ENCODE measurements at places on chromosomes 1 and 21. TPM values are rescaled to one million over a fixed set of nuclear protein-coding genes. Genes with fewer than 3 reads are reported as not detected.
A peak's percentile ranks its signal among the peaks of the same experiment; 100 is the strongest.

The BLACAT1 gene
- polyA plus RNA-seq = 10.5 TPM

The ADAMTS4 gene
- 4.6 TPM for polyA plus RNA-seq

The UMODL1 gene
- not detected for polyA plus RNA-seq

The TMIGD3 gene
- polyA plus RNA-seq = not detected

The MANEAL gene
- 7.1 TPM for polyA plus RNA-seq

The FMO5 gene
- polyA plus RNA-seq = 0.27 TPM

The KPRP gene
- polyA plus RNA-seq = not detected

The ZNF697 gene
- polyA plus RNA-seq = 5.6 TPM

The SYNC gene
- not detected for polyA plus RNA-seq

The VHLL gene
- not detected for polyA plus RNA-seq

GRCh38 chr1:10759413-10760200 lies 36.8 kb downstream of the CASZ1 start:
- no peak for DNase-seq

GRCh38 chr1:40313329-40313957 lies 3.6 kb downstream of the COL9A2 start:
- DNase-seq = no peak

DNA sequence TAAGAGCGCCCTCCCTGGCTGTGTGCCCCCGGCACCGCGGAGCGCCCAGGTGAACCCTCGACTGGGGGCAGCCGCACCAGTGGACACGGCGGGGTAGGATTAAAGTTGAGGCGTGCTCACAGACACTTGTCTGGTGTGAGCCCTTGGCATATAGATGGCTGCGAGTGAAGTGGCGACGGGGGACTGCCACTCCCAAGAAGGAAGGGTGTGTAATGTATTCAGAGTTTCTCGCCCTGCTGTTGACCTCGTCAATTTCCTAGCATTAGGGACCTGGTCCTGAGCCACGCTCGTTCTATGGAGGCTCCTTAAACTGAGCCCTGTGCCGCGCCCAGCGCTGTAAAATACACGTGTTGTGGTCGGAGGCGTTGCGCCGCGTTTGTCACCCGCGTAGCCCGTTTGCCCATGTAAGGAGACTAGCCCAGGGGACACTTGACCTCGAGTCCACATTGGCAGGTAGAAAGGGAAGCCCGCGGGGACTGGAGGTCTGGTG lies 554 bp downstream of the EVA1C start:
- no peak for DNase-seq

GRCh38 chr1:102842606-102843005 lies 265.7 kb downstream of the COL11A1 start:
- no peak for DNase-seq

GRCh38 chr21:33121715-33122475 lies 52.0 kb downstream of the OLIG1 start:
- no peak for DNase-seq

GRCh38 chr21:36628761-36629460 lies 70.0 kb upstream of the SIM2 start:
- DNase-seq = no peak

GRCh38 chr1:5740865-5741860 lies 251.1 kb downstream of the NPHP4 start:
- no peak for DNase-seq

DNA sequence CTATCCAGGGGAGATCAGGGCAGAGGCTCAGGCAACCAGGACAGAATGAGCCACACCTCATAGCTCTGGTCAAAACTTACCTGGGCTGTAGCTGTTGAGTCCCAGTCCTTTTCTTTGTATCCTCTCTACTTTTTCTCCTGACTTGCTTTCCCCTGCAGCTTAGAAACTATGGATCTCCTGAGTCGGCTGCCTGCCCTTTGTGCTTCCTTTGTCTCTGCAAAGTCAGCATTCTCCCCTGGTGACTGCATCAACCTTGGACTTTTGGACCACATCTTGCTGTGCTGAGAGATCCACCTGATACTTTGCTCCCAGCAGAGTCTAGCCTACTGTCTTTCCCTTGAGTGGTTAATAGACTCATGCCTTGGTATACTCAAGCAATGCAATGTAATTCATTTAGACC lies 353.3 kb downstream of the SIPA1L2 start:
- DNase-seq = no peak

DNA sequence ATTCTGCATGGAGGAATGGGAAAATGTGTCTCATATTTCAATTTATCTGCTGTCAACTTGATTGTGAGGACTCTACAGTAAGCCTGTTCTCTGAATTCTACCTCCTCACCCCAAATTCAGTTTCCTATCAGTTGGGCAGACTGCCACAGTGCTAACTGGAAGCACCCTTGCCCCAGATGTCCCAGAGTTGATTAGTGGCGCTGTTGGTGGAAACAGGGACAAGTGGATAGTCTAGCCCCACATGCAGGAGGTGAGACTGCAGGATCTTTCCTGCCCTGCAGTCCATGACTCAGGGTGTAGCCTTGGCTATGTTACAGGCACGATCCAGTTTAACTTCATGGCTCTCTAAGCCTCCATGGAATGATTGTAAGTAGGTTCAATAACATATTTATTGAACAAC lies 22.1 kb downstream of the ADAM30 start:
- no peak for DNase-seq

GRCh38 chr1:173050865-173051264 lies at the start of gene TNFSF18:
TSS of gene TNFSF18 (minus strand) at chr1:173050941. CDS start at chr1:173050896, 45 bp downstream.
- DNase-seq = no peak

- no peak for DNase-seq
Observed at GRCh38 chr1:33435096-33435820, 4.4 kb upstream of the PHC2 start.

- peak; percentile 10 for DNase-seq
Observed at GRCh38 chr1:207672522-207673130, 27.7 kb downstream of the CR1L start.

DNA sequence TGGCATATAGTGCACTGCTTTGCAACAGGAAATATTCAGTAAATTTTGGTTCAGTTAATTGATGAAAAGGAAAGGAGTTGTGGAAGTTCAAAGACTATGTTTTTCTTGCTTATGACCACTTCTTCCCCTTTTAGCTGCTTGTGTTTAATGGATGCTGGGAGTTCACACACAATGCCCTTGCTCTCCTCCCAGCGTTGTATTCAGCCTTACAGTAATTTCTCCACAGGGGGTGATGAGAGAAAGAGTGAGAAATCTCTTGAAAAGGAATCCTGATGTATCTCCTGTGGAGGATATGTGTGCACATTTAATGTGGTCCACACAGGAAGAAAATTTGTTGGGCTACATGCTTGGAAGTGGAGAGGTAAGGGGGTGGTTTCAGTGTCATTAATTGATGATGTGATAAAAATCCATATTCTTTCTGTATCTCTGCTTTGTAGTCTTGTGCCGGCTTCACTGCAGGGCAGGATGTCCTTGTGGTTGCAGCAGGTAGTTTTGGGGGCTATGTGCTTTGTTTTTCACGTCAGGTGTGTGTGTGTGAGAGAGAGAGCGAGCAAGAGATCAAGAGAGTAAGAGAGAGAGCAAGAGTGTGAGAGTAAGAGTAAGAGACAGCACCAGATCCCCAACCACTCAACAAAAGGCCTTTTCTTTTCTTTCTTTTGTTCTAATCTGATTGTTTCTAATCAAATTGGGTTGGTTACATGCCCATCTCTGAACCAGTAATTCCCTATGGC lies 204.4 kb downstream of the RWDD3 start:
- DNase-seq = no peak

GRCh38 chr1:94528299-94528698 lies 13.3 kb downstream of the F3 start:
- DNase-seq = no peak

DNA sequence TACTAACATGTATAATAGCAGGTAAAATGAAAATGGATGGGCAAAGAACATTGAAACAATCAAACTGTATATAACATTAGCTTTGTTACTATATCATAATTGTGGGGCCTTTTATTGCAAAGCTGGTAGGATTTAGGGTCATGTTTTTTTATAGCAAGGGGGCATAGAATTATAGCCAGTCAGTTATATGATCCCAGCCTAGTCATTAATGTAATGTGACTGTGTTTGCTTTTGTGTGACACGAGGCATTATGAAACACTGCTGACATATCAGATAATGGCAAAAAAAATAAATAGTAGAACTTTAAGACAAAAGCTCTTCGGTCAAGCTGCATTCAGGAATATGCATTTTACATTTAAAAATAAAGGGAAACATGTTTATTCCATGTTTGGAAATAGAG lies 81.3 kb upstream of the ZNF281 start:
- DNase-seq = no peak

- no peak for DNase-seq
Observed at GRCh38 chr1:169692756-169693460, 18.5 kb downstream of the SELL start.

GRCh38 chr1:151968058-151968457 lies 25.6 kb downstream of the S100A10 start:
- peak; percentile 67 for DNase-seq

DNA sequence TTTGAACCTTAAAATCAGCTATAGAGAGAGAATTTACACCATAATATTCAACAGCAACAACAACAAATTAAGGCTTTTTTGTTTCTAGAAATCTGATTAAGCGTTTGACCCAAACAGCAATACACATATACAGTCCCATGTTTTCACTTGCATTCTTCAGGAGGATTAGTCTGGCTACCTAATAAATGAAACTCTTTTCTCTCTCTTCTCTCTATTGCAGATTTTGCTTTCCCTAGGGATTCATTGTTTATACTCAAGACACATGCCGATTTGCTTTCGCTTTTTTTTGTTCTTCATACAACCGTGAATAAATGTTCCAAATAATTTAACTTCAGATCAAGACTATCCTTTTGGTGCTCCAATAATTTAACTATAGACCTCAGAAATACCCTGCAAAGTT lies 162.4 kb upstream of the PTBP2 start:
- DNase-seq = no peak

GRCh38 chr1:212234431-212235395 lies 50.5 kb upstream of the PPP2R5A start:
- no peak for DNase-seq

DNA sequence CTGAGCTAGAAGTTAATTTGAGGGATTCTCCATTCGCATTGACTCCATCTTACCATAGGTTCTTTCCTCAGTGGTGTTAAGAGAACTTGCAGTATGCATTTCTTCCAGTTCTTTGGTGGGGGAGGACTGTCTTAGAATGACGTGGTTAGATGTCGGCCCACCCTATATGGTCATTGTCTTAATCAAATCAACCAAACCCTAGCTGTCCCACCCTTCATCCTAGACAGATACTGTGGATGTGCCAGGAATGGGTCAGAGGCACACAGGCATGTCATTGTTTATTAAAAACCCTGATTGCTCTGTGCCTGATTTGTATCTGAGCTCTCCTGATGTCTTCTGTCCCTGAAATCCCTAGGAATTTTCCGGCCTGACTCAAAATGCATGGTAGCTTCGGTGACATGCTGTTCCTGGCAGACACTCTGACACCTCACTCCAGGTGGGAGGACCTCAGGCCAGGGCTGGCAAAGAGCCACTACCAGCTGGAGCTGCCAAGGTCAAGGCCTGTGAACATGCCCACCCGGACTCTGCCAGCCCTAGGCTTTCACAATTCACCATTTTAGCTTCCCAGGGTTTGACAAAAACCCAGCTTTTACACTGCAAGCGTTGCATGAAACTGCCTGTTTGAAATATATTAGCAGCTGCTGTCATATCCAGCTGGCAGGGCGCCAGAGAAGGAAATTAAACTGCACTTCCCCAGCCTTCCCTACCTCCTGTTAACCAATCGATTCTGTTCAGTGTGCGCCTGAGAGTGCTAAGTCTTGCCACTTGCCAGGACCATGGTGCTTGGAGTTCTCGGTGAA lies 134.0 kb downstream of the FAM78B start:
- no peak for DNase-seq

DNA sequence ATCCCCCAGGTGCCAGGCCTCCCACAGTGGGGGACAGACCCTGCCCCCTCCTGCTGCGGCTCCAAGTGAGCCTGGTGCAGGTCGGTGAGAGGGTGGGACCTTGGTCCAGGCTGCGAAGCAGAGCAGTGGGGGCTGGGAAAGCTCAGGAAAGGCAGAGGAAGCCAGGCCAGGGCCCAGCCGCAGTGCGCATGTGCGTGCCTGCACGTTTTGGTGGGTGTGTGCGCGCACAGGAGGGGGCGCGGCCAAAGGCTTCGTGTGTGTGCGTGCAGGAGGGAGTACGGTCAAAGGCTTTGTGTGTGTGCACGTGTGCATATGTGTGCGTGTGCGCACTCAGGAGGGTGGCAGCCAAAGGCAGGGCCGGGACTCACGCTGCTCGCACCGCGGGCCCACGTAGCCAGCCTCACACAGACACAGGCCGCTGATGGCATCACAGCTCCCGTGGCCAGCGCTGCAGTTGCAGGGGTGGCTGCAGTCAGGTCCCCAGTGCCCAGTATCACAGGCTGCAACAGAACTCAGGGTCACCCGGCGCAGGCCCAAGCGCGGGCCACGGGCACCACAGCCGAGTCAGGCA lies 45.9 kb downstream of the ARHGEF16 start:
- DNase-seq = no peak

- DNase-seq = no peak
Observed at GRCh38 chr1:180921891-180922630, 9.4 kb downstream of the KIAA1614 start.

- no peak for DNase-seq
Observed at GRCh38 chr1:1085911-1086841, 12.1 kb upstream of the RNF223 start.

- no peak for DNase-seq
Observed at GRCh38 chr1:55400508-55400907, 185.3 kb upstream of the USP24 start.

- DNase-seq = no peak
Observed at GRCh38 chr1:176656257-176656995, 193.5 kb downstream of the PAPPA2 start.

- DNase-seq = no peak
Observed at GRCh38 chr1:72483846-72484357, 201.6 kb upstream of the NEGR1 start.

DNA sequence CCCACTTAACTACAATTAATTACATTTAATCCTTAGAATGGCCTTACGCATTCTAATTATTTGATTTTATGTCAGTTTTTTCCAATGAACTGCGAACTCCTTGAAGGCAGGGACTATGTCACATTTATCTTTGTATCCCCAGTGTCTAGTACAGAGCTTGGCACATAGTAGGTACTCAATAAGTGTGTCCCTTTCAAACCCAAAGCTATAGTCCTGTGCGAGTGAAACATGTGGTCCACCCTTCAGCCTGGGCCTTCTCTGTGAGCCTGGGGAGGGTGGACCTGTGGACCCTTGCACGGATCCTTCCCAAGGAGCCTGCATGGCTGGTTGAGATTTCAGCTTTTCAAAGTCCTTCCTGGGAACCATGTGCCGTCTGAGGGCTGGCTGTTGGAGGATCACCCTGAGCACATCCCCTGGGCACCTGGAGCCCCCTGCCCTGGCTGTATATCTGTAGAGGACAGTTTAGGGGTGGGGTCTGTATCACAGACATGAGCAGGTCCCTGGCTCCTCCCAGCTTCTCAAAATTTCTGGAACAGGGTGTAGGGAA lies 103.1 kb downstream of the IER5 start:
- DNase-seq = no peak

GRCh38 chr1:212062832-212063438 lies 27.4 kb downstream of the DTL start:
- no peak for DNase-seq

All from H1 (cell line).